Activated CD4-positive, CD25-positive, alpha-beta regulatory T cell (primary cell): ENCODE measurements at places on chromosomes 7 and 10.

DNA sequence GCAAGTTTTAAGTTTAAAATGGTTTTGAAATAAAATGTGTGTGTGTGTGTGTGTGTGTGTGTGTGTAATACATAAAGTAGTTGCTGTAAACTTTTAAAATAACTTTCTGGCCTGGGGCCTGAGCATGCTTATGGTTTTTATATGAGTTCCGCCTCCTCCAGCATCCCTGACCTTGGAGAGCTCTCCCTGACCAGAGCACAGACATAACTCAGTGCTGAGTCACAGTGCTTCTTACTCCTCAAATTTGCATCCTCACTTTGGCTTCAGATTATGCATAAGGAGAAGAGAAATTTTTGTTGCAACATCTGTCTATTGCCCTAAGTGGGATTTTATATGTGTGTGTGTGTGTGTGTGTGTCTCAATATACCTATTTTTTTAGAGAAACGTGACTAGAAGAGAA, 200.8 kb downstream of the ELMO1 start:
- no peak for DNase-seq

DNA sequence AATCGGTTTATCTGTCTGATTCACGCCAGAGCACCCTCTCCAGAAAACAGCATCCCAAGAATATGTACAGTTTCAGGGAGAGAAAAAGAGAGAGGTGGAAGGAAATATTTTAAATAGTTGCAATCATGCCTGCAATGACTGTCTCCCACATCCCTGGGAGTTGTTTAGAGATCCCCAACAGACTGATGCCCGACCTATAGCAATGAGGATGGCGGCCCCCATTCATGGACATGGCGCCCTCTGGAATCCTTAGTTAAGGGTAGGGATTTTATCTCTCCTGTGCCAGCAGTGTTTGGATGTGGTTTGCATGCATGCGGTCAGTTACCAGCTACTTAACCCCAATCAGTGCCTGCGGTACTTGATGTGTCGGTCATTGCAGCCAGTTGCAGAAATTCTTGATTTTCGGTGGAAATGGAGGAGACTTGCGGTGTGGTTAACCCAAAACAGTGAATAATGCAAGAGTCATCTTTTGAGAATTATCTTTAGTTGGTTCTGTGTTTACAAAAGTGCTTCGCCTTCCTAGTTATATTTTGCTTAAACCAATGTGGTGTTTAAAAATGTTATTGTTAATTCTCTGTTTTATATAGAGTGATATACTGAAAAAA, 186.0 kb upstream of the TCF7L2 start:
- no peak for DNase-seq

DNA sequence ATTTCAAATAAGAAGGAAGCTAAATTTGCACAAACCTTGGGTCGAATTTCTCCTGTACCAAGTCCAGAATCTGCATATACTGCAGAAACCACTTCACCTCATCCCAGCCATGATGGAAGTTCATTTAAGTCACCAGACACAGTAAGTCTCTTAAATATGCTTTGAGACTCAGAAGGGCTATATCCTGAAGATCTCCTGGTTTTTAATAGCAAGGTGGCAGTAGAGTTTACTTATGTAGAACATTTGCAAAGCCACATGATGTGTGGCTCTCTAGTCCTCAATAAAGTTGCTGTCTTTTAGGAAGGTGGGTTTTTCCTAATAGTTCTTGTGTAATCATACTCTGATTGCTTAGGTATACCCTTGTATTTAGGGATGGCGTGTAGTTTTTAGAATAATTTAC, 8.7 kb downstream of the DBF4 start:
- DNase-seq, result no peak

- no peak for DNase-seq
Observed at GRCh38 chr7:6238309-6238925, 34.0 kb downstream of the CYTH3 start.

- DNase-seq, result no peak
Observed at GRCh38 chr10:49526619-49527018, 12.3 kb downstream of the ERCC6 start.

DNA sequence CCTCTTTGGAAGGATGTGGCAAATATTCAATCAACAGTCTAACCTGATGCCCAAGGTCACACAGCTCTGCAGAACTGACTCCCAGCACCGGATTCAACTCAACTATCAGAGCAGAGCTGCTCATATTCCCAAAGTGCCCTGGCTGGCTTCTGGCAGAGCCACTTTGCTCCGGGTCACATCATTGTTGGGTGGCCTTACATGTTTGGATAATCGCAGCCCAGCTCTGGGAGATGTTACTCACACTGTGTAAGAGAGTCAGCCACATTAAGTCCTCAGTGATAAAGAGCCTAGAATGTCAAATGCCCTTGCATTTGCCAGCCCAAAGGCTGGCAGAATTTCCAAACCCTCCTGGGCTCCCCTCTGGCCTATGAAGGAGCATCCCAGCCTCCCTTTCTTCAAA, 79.8 kb upstream of the PDE1C start:
- DNase-seq, result no peak

- DNase-seq, result no peak
Observed at GRCh38 chr10:133091316-133091715, 3.6 kb downstream of the ADGRA1 start.

GRCh38 chr10:85642421-85643170, 724.0 kb downstream of the GRID1 start:
- no peak for DNase-seq

DNA sequence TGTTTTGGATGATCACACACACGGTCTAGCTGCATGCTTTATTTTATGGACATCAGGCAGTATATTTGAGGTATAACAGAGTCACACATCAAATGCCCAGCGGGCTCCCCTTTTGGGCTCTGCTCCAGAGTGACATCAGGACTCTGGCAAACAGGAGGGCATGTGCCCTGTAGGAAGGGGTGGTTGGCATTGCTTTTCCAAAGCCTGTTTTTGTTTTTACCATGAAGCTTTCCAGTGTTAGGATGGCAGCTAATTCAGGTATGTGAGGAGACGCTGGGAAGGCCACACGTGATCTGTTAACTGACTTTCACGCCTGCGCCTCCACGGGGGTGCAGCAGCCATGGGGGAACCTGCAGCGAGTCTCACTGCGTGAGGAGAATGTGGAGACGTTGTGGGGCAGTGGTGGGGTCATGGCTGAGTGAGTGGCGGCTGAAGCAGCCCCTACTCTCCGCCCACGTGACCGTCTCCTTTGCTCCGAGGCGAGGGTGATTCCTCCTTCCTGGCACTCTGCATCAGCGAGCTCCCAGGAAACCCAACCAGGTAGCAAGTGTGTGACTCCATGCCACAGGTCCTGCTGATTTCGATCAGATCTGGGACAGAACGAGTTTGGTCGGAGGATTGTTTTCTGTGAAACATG, 117.7 kb downstream of the ANKRD61 start:
- DNase-seq, result no peak

DNA sequence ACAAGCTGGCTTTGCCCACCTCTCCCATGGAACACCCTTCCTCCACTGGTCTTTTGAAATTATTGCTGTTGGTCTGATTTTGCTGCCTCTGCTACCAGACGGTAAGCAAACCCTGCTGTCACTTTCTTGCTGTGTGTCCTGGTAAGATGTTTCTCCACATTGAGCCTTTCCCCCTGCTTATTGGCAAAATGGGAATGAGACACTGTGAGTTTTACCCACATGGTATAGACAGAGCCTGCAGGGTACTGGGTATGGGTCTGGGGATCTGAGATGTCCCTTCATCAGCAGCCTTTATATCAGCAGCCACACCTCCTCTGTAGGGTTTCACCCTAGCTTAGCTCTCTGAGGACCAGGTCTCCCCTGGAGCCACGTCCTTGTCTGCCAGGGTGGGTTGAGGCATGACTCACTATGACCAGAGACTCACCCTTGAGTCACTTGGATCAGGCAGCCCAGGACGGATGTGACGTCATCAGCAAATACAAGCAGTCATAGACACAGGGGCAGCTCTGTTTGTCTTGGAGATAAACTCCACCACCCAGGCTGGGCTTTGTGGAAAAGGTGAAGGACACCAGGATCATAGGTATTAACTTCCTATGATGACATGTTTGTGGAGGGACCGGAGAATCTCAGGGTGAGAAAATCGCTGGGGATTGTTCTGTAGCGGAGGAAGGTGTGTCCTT, 17.9 kb upstream of the BAIAP2L1 start:
- DNase-seq, result no peak

DNA sequence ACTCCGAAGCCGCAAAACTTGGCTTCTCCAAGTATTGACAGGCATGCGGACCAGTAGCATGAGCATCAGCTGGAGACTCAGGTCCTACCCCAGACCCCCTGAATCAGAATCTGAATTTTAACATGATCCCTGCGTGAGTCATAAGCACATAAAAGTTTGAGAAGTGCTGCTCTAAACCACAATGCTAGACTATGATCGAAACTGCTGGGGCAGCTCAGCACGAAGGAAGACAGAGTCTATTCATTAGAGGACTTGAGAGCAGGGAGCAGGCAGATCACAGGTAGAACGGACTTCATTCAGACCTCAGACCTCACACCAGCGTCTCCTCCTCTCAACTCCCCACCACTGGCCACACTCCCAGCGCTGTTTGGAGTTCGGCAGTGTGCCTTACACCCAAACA, 16.9 kb downstream of the CAMK2G start:
- no peak for DNase-seq

DNA sequence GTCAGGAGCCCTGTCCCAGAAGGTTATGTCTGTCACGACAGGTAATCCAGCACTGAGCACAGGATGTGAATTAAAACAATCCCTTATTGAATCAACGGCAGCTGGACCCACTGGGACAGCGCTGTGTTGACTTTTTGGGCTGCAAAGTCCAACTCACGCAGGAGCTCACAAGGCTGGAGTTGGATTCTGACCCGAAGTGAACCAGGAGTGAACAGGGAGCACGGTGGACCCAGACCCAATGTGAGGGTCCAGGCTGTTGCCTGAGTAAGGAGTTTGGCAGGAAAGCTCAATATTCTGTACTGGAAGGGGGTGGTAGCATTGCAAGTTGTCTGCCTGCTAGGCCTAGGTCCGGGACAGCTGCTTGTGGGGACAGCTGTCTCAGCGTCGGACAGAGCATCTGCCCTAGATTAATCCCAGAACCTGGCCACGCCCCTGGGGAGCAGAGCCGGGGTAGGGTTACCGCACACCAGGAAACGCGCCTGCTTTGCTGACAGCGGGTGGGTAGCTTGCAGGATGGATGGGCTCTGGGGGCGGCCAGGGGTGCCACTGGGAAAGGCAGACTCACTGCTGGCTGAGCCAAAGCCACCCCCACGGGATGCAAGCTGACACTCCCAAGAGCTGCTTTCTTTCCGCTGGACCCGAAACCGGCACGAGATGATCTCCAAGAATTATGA, 24.0 kb downstream of the COL26A1 start:
- DNase-seq, result no peak

DNA sequence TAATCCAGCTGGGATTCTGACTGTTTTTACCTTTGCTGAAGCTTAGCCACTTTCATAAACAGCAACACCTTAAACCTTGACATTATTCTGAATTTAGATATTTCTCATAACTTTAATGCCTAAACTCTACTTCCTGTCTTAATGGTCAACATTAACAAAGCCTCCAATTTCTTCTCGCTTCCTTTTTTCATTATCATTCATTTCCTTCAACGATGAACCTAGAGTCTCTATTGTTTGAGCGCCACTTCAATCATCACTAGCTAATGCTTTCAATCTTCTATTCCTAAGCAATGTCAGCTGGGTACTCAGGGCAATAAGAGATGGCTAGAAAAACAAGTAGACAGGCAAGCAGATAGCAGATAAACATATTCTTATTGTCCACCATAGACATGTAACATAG, 96.6 kb upstream of the TMEM196 start:
- DNase-seq, result no peak

DNA sequence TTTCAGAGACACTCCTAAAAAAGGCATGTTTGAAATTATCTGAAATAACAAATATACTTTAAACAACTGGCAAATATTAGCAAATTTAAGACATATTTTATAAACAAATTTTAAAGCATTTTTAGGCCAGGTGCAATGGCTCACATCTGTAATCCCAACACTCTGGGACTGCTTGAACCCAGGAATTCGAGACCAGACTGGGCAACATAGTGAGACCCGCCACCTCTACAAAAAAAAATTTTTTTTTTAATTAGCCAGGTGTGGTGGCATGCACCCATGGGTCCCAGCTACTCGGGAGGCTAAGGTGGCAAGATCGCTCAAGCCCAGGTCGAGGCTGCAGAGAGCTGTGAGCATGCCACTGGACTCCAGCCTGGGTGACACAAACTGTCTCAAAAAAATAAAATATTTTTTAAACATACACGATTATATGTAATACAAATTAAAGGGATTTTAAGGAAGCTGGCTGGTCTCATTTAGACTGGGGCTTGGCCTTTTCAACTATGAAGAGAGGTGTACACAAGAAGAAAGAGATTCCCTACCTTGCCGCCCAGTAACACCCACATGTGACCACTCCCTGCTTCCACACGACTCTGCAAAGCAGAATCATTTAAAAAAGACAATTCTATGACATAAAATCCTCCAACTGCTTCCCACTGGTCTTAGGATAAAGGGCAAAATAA, 7.5 kb downstream of the LARP4B start:
- no peak for DNase-seq

GRCh38 chr7:104162081-104162480, 45.7 kb downstream of the ORC5 start:
- DNase-seq, result no peak

DNA sequence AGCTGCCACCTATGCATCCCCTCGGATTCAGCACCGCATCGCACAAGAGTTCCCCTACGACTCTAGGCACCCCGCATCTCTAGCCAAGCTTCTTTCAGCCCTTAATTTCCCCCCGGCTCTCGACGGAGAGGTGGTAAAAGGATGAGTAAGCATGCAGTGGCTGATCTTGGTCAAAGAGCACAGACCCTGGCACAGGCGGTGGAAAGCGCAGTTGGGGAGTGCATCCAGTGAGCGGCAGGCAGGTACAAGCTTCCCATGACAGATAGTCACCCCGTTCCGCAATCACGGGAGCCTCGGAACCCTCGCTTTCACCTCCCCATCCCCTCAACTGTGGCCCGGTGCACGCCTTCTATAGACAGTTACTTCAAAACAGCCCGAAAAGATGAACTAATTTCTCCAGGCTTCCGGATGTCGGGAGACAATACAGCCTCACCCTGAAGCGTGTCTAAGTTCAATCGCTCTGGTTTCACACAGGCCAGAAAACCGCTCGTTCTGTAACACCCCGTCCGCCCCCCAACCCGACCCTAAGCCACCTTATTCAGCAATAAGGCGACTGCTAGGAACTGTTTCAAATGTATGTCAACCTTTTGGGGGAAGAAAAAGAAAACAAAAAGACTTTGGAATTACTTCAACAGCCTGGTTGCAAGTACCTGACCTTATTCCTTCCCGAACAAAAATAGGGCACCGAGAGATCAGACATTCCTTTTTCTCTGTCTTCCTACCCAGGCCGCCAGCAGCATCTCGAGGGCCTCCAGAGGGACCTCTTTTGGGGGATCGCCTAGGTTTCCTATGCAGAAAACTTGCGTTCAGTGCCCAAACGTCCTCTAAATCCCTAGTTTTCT, 1.4 kb downstream of the RHEB start:
- DNase-seq, result peak; percentile 8
